ENCODE measurements at places on chromosomes 16 and 17.

DNA sequence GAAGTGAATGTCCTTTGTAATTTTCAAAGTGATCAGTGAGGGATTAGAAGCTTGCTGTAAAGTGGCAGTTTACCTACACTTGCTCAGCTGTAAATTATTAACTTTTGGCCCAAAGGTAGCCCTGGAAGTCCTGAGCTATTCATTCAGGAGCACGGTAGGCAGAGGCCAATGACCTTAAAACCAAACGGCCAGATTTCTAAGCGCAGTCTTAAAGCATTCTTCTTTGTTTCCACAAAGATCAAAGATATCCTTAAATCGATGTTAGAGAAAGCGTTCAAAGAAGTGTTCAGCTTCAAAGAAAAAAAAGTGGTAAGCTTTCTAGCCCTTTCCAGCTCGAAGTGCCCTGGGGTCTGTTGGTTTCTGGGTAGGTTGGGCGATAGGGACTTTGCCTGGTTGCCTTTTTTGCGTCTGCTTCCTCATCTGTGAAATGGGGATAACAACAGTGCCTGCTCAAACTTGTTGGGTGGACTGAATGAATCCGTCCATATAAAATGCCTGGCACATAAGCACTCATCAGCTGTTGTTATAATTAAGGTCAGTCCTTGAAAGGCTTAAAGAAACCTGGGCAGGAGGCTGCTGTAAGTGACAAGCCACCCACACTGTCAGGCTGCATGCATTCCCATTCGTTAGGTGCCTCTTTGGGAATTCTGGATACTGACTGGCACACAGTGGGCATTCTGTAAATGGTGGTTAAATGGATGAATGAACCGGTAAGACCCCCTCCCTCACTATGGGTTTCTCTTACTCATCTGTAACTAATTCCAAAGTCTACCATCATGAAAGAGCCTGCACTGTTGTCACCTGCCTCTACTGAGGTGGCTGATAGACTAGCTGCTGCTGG is 113.2 kb downstream of the PRKCA start:
- no peak for DNase-seq

GRCh38 chr16:57473176-57473840 is 10.8 kb downstream of the POLR2C start:
- no peak for DNase-seq

GRCh38 chr17:75899767-75900468 is 3.2 kb upstream of the TRIM65 start:
- no peak for DNase-seq

GRCh38 chr17:79262624-79263023 is 188.0 kb downstream of the ENGASE start:
- DNase-seq = no peak

- DNase-seq = no peak
Observed at GRCh38 chr17:13560935-13561334, 40.8 kb downstream of the HS3ST3A1 start.

DNA sequence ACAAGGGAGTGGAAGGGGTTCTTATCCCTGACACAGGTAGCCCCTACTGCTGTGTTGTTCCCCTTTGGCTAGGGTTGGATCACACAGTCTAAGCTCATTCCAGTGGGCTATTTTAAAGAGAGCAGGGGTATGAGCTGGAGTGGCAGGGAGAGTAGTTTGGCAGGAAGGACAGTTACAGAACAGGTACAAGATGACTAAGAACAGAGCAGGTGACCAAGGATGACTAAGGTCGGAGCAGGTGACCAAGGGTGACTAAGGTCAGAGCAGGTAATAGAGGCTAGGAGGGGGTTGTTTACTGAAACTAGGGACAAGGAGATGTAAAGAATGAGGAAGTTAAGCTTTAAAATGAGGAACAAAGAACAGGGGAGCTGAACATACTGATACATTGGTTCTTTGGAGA is 58.8 kb downstream of the UTP18 start:
- DNase-seq = no peak

- DNase-seq = no peak
Observed at GRCh38 chr16:69431948-69432468, 7.6 kb downstream of the CYB5B start.

DNA sequence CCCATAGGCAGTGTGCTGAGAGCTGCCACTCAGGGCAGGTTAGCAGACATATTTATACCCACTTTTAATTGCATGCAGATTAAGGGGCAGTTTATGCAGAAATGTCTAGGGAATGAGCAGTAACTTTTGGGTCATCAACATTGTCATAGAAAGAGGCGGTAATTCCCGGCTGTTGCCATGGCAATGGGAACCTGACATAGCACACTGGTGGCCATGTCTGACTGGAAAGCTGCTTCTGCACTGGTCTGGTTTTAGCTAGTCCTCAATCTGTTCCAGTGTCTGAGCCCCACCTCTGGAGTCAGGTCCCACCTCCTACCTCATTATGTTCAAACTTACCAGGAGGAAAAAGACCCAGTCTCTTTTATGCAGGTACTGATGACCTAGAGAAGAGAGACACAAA is 31.5 kb upstream of the TNRC6C start:
- no peak for DNase-seq

DNA sequence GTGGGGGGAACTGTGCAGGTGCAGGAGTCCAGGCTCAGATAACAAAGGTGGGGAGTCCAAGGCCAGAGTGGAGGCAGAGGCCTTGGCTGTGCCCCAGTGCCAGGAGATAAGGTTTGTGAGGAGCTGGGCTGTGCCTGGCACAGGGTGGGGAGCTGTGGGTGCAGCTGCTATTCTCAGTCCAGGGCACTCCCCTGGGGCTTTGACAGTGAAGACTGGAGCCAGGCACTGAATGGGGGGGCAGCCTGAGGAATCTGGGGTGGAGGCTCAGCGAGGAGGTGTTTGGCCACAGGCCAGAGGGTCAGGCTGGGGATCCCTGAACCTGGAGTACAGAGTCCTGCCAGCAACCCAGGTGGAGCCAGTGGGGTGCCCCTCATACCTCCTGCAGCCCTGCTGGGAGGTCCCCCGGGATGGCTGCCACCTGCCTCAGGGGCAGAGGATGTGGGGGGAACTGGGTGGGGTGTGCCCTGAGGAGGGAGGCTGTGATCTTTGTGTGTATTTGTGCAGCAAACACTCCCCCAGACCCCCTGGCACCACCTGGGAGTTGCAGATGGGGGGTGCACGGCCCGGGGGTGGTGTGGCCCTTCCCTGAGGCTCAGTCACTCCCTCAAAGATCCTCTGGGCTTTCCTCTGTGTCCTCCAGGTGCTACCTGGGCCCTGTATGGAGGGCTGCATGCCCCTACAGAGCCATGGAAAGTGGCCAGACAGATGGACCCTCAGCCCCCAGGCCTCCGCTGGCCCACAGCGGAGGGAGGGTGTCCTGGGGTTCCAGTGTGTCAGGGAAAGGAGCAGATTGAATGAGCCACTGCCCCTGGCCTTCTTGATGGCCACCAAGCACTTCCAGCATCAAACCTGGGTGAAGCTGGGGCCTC is 44.5 kb upstream of the SMPD3 start:
- DNase-seq = no peak

- DNase-seq = no peak
Observed at GRCh38 chr16:52434224-52434623, 112.7 kb downstream of the TOX3 start.

- no peak for DNase-seq
Observed at GRCh38 chr16:85172455-85173145, 60.3 kb upstream of the CIBAR2 start.

GRCh38 chr16:28003923-28004322 is 59.6 kb downstream of the GSG1L start:
- DNase-seq = no peak

GRCh38 chr17:56119936-56120335 is 33.3 kb upstream of the ANKFN1 start:
- DNase-seq = no peak

- no peak for DNase-seq
Observed at GRCh38 chr17:29150161-29150560, 30.0 kb downstream of the MYO18A start.

DNA sequence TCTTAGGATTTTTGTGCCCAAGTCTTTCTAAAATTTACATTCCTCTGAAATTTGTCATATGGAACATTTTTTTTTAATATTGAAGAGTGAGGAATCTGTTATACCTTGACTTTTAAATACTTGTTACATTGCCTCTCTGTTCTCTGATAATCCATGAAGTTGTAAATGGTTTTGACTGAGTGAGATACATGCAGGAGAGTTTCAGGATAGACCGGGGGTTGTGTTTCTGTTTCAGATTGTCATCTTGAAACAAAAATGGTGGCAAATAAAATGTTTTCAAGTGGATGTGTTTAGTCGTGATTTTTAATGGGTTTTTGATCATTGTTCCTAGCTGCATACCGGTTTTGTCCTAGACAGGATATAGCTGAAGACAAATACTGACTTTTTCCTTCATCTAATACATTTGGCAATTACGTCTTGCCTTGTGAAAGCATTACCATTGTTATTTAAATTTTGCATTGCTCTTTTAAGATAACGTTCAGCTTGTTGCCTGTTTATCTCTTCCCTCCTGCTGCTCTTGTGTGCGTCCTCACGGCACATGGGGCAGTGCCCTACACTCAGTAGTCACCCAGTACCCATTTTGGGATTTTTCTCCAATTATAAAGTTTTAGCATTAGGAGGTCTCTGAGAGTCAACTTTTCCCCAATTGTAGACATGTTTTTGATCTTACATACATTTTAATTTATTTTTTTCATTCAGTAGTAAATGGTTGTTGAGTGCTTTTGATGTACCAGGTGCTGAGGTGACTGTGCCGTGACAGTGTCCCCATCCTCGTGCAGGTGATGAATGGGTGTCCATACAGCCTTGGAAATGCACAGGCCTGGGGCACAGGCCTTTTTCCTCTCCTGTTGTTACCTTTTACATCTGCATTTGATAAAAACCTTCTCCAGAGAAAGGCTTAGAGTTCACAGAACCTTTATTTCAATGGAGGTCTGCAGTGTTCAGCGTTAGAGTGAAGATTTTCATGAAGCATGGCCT is 169.9 kb downstream of the MSI2 start:
- DNase-seq = no peak

- DNase-seq = no peak
Observed at GRCh38 chr17:6374761-6375312, 60.1 kb downstream of the AIPL1 start.

DNA sequence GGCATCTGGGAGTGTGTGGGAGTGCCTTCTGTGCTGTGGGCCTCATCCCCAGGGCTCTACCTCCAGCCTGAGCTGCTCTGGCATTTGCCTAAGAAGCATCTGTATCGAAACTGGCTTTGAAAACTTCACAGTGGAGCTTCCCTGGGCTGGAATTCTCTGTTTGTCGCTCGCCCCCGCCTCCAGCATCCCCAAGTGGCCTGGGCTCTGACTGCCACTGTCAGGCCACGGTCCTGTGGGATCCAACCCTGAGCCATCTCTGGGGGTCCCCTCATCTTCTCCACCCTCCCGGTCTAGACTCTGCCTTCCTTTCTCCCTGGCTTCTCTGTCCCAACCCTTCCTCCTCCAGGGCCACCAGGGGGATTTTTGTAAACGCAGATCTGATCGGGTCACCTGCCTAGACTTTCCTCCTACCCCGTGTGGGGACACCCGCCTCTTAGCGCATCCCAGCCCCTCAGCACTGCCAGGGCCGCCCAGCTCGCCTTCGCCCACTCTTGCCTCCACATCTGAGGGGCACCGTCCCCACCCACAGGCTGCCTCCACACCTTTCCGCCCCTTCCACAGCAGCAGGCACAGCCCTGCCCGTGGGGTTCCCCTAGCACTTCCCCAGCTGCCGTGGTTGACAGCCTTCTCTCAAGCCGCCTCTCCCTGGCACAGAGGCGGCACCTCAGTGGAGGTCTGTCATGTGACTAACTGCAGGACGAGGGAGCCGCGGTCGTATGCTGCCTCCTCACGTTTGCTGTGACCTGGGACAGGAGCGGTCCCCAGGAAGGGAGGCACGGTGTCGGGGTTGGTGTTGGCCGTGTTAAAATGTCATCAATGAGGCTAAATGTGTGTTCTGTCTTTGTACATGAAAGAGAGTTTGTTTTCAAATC is 12.0 kb downstream of the TBC1D24 start:
- no peak for DNase-seq

- DNase-seq = no peak
Observed at GRCh38 chr16:57867000-57867561, 64.8 kb upstream of the KIFC3 start.
